Kidney epithelial cell (primary cell): ENCODE measurements at places on chromosomes 7 and 10. TPM values are rescaled to one million over a fixed set of nuclear protein-coding genes. Genes with fewer than 3 reads are reported as not detected.
A peak's percentile ranks its signal among the peaks of the same experiment; 100 is the strongest.

The SPDYE9 gene
- not detected in 2 replicates for total RNA-seq

DNA sequence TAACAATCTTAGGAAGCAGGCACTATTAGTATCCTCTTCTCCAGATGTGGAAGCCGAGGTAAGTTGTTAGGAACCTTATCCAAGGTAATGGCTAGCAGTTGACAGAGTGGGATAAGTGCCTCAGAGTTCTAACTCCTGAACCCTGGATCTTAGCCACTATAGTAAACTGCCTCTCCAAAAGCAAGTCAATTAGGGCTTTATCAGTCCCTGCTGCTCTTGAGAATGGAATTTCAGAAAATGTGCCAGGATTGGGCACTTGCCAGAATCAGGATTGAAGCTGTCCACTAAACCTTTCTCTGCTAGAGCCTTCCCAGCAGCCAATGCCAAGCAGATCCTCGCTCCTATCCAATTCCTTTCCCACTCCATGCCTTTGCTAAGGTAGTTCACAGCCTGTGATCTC is 777.5 kb upstream of the POM121L12 start:
- DNase-seq: no peak

DNA sequence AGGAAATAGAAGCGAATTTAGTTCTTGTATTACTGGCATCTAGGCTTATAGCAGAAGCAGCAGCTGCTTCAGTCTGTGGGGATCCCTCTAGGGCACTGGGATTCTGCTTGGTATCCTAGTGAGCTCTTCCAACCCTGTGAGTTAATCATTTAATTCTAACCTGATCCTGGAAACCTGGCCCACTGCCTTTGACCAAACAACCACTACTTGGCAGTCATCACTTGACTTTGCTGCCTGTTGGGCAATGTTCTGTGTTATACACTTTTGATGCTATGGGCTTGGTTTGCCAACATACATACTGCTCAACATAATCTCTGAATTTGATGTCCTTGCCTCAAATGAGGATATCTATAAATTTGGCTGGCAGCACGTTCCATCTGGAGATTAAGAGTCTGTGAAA is 813.4 kb downstream of the ANKRD7 start:
- DNase-seq: no peak

DNA sequence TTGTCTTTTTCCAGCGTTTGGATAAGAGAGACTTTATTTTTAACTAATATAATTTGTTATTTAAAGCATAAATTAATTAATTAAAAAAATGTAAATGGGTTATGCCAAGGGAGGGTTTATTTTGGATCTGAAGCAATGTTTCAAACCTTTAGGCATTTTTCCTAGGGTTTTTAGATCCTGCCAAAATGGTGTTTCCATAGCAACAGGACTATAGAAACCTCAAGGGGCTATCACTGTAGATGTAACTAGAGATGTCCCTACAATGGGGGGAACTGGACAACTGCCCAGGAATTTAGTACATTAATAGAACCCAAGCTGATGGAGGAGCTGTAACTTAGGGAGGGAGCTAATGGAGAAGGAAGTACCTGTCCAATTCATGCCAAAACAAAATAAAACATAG is 57.3 kb downstream of the SLC39A12 start:
- DNase-seq: no peak

The NEUROD6 gene
- not detected in 2 replicates for total RNA-seq

The CLEC2L gene
- not detected in 2 replicates for total RNA-seq

The CACNB2 gene
- total RNA-seq: 0.04 and 0.21 TPM in 2 replicates

- peak; percentile 34 for DNase-seq
Observed at GRCh38 chr10:27819781-27820531, 74.3 kb upstream of the MKX start.

- no peak for DNase-seq
Observed at GRCh38 chr10:110455446-110455845, 42.3 kb upstream of the DUSP5 start.
